ENCODE measurements at places on chromosomes 6 and 20. TPM values are rescaled to one million over a fixed set of nuclear protein-coding genes. Genes with fewer than 3 reads are reported as not detected.

KHDRBS2 gene
- total RNA-seq: 10.9 TPM

RPL7L1 gene
- 64.5 TPM for total RNA-seq

GRCh38 chr6:68993911-68994310 lies 358.8 kb downstream of the ADGRB3 start:
- DNase-seq: no peak

BPIFA1 gene
- 28.4 TPM for total RNA-seq

TFAP2D gene
- total RNA-seq: not detected

DNA sequence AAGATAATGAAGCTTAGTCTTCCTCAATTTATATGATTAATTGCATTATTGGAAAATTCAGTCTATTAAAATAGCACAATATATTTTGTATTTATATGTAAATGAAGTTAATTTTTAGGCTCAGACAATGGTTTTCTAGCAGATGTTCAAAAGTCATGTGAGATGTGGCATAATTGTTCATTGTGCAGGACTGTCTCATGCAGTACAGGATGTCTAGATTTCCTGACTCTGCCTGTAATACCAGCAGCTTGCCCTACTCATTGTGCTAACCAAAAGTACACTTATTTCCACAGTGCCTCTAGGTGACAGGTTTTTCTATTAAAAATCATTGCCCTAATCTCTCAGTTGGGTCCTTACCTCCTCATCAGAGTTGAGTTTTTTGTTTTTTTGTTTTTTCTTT lies 12.4 kb downstream of the RALGAPB start:
- DNase-seq: no peak

GRCh38 chr6:159682295-159682694 lies 10.7 kb downstream of the SOD2 start:
- no peak for DNase-seq

COL11A2 gene
- 0.77 TPM for total RNA-seq

HLA-DMA gene
- total RNA-seq: 283 TPM

GRCh38 chr20:17339000-17339399 lies 112.2 kb downstream of the PCSK2 start:
- no peak for DNase-seq

- DNase-seq: no peak
Measured at GRCh38 chr6:40427196-40427595, 160.0 kb downstream of the LRFN2 start.

DNA sequence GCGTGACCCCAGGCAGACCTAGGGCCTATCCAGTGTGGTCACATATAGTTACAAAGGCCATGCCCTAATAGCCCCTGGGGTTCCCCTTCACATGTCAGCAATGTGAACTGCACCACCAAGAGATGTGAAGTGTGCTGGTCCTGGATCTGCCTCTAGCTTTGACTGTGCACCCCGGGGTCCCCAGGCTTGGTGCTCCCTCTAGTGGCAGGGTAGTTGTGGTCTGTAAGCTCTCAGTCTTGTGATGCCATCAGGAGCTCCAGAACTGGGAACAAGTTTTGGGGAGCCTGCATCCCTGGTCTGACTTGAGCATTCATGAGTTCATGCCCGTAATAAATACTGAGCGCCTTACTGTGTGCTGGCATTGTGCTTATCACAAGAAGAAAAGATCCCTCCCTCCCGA lies 143.4 kb downstream of the DHX35 start:
- DNase-seq: no peak

- no peak for DNase-seq
Measured at GRCh38 chr6:186340-186965, 105.8 kb upstream of the DUSP22 start.

GRCh38 chr6:126618639-126619343 lies 278.9 kb downstream of the CENPW start:
- DNase-seq: no peak

DNA sequence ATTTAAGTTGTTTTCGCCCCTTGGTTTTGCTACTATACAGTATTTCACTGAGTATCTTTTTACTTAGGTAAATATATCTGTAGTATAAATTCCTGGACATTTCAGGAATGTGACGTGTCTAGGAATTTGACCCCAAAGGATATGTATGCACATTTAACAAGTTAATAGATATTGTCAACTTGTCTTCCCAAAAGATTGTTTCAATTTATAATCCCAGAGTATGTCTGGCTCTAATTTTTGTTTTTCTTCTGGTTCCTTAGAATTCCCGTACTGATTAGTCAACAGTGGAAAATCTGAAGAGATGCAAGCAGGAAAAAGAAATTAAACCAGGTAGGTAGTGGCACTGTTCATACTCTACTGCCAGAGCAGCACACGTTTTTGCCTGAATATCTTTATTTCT lies 7.2 kb downstream of the PKIG start:
- no peak for DNase-seq

TXLNB gene
- 1.1 TPM for total RNA-seq

- no peak for DNase-seq
Measured at GRCh38 chr6:155287762-155288161, 23.9 kb downstream of the CLDN20 start.

LY6G6D gene
- not detected for total RNA-seq

DNA sequence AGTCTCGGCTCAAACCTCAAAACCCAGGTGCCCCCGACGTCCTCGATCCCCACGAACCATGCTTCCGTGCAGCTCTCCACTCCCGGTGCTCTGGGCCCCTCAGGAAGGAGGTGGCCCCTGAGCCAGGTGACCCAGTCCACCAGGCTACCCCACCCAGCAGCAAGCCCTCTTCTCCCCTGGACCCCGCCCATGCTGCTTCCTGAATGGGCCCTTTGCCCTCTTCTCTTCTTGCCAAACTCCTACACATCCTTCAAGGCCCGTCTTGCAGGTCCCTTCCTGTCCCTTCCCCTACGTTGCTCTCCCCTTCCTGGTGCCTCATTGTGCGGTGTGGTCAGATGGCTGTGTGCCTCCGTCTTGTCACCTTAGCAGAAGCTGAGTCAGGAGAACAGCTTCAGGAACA lies 3.4 kb upstream of the GATA5 start:
- no peak for DNase-seq

- no peak for DNase-seq
Measured at GRCh38 chr20:59223182-59223601, 59.6 kb downstream of the ZNF831 start.

DNA sequence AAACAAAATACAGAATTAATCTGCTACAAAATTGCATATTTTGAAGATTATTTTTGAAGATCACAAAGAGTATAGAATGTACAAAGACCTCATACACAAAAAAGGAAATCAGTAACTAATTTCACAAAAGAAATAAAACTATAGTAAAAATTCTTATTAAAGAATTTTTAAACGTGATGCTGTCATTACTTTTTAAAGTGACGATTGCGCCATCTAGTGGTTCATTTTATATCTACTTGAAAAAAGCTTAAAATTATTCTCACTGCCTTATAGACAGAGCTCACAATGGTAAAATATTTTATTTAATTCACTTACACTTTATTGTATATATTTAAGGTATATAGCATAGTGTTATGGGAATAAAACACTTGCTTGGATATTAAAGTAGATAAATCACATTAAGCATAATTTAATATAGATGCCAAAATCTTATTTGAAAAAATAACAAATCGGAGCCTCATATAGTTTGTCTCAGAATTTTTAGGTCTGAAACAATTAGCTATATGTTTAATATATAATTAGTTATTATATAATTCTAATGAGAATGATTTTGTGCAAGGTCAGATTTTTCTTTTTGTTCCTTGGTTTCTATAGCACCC lies 128.8 kb downstream of the PHF3 start:
- no peak for DNase-seq

DNA sequence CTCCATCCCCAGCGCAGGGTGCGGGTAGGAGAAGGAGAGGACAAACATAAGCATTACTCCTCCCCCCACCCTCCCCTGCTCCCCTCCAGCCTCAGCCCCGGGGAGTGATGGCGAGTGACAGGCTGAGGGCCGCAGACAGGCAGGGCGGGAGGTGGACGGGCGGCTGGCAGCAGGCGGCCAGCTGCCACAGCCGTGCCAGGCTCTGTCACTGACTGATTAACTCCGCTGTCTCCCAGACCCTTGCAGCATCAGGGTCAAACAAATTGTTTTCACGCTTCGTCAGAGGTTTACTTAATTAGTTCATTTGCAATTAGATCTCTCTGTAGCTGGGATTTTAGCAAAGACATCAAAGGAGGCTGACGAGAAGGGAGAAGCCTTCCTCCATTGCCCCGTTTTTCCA lies 41.9 kb downstream of the FOXP4 start:
- DNase-seq: no peak

NOL4L gene
- 14.3 TPM for total RNA-seq

ANGPT4 gene
- total RNA-seq: 6.0 TPM

- DNase-seq: peak; percentile 19
Measured at GRCh38 chr20:64238851-64239387, 16.6 kb upstream of the PCMTD2 start.

HDGFL1 gene
- not detected for total RNA-seq
